ENCODE measurements at places on chromosomes 1 and 21. TPM values are rescaled to one million over a fixed set of nuclear protein-coding genes. Genes with fewer than 3 reads are reported as not detected.

TDRD5 gene
- 2.9 TPM for total RNA-seq

HHIPL2 gene
- 0.82 TPM for total RNA-seq

GRCh38 chr21:39111931-39112550 is 71.2 kb downstream of the PSMG1 start:
- DNase-seq = no peak

DNA sequence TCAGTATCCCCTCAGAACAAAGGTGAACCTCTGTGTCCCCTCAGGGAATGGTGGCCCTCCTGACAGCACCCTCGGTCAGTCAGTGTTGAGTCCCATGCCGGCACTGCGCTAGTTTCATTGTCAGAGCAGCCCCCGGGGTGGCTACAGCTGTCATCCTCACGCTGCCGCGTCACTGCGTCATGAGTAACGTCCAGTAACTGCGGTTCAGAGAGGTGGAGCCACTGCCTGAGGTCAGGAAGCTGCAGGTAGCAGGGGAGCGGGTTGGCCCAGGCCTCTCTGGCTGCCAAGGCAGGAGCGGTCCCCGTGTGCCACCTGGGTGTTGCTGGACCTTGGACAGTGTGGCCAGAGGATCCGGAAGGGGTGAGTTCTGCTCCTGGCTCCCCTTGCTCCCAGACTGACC is 20.2 kb upstream of the WNT4 start:
- no peak for DNase-seq

DNA sequence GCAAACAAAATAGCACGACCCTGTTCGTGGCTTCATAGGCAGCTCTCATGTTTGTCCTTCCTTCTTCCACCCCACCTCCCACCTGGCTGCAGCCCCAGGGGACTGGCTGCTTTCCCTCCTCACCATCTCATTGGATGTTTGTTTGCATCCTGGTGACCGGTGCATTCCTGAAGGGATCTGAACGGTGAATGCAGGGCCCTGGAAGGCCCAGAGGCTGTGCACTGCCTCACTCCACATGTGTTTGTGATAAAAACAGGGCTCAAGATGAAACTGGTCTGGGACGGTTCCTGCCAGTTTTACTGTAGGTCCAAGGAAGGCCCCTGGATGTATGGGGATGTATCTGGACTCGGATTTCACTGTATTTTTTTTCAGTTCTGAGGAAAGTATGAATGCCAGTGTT is 42.8 kb downstream of the CNN3 start:
- DNase-seq = no peak

DNA sequence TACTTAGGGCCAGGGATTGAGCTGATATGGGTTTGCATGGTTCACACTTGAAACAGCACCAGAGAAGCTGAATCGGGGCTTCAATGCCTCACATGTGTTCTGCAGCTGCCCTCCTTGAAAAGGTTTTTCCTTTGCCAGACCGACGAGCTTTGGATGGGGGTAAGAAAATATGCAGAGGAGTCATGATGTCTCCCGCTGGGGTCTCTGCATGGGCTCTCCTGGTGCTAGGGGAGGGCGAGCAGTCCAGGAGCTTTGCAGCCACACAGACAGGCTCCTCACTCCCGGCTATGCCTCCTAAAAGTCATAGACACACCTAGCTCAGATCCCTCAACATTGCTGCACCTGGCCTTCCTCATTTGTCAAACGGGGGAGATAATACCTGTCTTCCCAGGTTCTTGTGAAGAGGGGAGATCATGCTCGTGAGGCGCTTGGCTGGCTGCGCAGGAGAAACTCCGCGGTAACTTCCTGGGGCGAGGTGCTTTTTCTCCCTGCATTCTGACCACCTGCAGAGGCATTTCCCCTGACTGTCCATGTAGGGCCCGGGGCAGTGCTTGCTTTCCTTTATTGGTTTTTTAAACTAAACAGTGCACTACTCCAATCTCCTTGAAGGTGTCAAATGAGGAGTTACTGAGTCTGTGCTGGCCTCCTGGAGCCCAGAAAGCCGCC is 112.4 kb downstream of the PLXNA2 start:
- no peak for DNase-seq

GRCh38 chr1:181089676-181090544 is 1.4 kb downstream of the IER5 start:
- DNase-seq = no peak

- no peak for DNase-seq
Measured at GRCh38 chr1:46690931-46691421, 19.3 kb downstream of the TEX38 start.

GRCh38 chr1:169025412-169025811 is 81.1 kb upstream of the ATP1B1 start:
- no peak for DNase-seq

- no peak for DNase-seq
Measured at GRCh38 chr21:40547906-40548513, 298.9 kb downstream of the DSCAM start.

DNA sequence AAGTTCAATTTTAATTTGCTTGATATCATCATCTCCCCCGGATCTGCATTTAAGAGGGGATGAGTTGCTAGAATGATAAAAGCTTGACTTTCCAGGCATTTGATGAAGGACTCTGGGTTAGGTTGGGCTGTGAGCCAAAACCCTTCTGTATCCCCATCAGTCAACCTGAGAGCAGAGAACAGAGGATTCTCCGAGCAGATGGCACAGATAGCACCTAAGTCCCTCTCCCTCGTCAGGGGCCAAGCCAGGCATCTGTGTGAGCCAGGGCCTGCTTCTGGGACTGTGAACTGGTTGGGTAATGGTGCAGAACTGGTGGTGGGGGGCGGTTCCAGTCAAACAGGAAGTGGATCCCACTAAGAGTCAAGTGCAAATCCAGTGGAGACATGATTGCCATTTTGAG is 205.8 kb downstream of the TNR start:
- DNase-seq = no peak

DNA sequence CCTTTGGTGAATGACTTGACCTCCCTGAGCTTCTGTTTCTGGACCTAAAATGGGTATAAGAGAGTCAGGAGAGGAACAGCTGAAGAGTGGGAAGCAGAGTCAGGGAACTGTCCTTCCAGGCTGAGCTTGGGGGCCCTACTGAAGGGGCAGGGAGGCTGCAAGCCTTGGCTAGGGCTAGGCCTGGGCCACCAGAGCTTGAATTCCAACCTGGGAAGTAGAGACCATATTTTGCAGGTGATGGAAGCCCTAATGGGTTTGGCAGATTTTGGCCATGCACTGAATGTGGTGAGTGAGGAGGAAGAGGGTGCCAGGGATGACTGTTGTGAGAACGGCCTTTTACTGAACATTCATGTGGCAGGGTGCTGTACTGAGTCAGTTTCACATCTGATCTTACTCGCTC is 69.4 kb upstream of the KLHDC7A start:
- no peak for DNase-seq

DNA sequence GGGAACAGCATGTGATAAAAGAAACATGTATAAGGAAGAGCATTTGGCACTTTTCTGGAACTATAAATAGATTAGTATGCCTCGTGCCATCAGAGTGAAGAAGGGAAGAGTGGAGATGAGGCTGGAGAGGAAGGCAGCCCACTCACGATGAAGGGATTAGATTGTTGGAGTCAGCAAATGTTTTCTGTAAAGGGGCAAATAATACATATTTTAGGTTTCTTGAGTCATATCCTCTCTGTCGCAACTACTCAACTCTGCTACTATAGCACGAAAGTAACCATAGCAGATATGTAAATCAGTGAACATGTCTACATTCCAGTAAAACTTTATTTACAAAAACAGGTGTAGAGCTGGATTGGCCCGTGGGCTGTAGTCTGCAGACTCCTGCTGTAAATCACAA is 147.8 kb downstream of the TENT5C start:
- DNase-seq = no peak

All from frontal cortex (tissue), 4 donors.